ENCODE measurements at places on chromosomes 3 and 15. TPM values are rescaled to one million over a fixed set of nuclear protein-coding genes. Genes with fewer than 3 reads are reported as not detected.

- peak overlapping the region; percentile 98 for H3K4me3 ChIP-seq
- peaks cover 8% of the 10 kb centered on the region for H3K27me3 ChIP-seq
- H3K36me3 ChIP-seq, result peaks cover 10% of the 10 kb centered on the region
- H3K27ac ChIP-seq, result no peak overlapping the region
Measured at GRCh38 chr15:74543043-74543422, 2.0 kb downstream of the ARID3B start.

Gene FBXL22
- total RNA-seq, result 0.31 TPM

- H3K27ac ChIP-seq, result no peak overlapping the region
- H3K4me3 ChIP-seq, result no peak overlapping the region
- H3K36me3 ChIP-seq, result no peaks in the 10 kb centered on the region
- no peak for DNase-seq
- peaks cover 4% of the 10 kb centered on the region for H3K4me1 ChIP-seq
Measured at GRCh38 chr3:156311930-156312329, 191.6 kb downstream of the KCNAB1 start.

Gene CYP1A2
- not detected for total RNA-seq

- H3K4me1 ChIP-seq, result no peaks in the 10 kb centered on the region
- H3K36me3 ChIP-seq, result no peaks in the 10 kb centered on the region
- no peaks in the 10 kb centered on the region for H3K27me3 ChIP-seq
- no peak overlapping the region for H3K27ac ChIP-seq
- no peak for DNase-seq
- no peak overlapping the region for H3K4me3 ChIP-seq
Measured at GRCh38 chr3:105598042-105598796, 231.5 kb downstream of the ALCAM start.

DNA sequence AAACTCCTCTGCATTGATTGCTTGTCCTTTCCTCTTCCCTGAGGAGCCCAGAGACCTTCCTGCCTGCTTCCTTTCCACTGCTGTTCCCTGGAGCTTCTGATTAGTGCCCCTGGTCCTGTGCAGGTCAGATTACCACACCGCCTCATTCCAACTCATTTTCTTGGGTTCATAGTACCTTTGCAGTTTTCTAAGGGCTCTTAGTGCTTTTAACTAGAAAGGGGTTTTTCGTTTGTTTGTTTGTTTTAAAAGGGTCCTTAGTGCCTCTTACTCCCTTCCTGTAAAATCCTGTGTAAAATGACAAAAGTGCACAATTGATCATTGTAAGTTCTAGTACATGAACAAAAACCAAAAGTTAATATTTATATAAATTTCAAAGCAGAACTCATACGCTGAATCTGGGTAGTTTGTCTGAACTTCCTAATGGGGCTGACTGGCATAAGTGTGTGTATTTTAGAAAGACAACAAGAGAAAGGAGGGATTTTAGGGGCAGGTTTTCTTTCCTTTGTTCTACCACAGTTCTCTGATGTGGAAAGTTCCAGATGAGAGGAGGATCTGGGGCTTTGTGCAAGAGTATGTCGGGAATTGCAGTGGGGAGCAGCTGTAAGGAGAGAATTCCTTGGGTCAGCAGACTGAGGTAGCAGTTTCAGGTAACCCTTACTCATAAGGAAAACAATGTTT lies 30.6 kb downstream of the SNRK start:
- H3K4me3 ChIP-seq, result peak overlapping the region; percentile 53
- peaks cover 39% of the 10 kb centered on the region for H3K36me3 ChIP-seq
- peak overlapping the region; percentile 86 for H3K27ac ChIP-seq
- H3K27me3 ChIP-seq, result peaks cover 10% of the 10 kb centered on the region
- DNase-seq, result no peak

- H3K4me3 ChIP-seq, result no peak overlapping the region
- H3K27me3 ChIP-seq, result no peaks in the 10 kb centered on the region
- DNase-seq, result no peak
- H3K4me1 ChIP-seq, result peaks cover 3% of the 10 kb centered on the region
Measured at GRCh38 chr3:155611456-155611855, 133.4 kb downstream of the PLCH1 start.

GRCh38 chr15:40340740-40341400 lies at the start of gene CCDC9B:
Gene CCDC9B, minus strand, starts transcription at chr15:40340939. Its CDS starts 120 bp downstream, at chr15:40340819.
- H3K27ac ChIP-seq, result peak within 1 kb of the TSS; percentile 42
- H3K4me3 ChIP-seq, result peak within 1 kb of the TSS; percentile 77
- no peaks in the 10 kb centered on the region for H3K36me3 ChIP-seq
- peaks cover 17% of the 10 kb centered on the region for H3K4me1 ChIP-seq

GRCh38 chr15:25790000-25790660 lies 73.0 kb downstream of the ATP10A start:
- H3K36me3 ChIP-seq, result no peaks in the 10 kb centered on the region
- no peaks in the 10 kb centered on the region for H3K4me1 ChIP-seq
- no peak overlapping the region for H3K4me3 ChIP-seq
- no peaks in the 10 kb centered on the region for H3K27me3 ChIP-seq
- DNase-seq, result no peak

GRCh38 chr15:38424101-38424552 lies 29.8 kb upstream of the FAM98B start:
- no peaks in the 10 kb centered on the region for H3K36me3 ChIP-seq
- no peak overlapping the region for H3K4me3 ChIP-seq
- no peaks in the 10 kb centered on the region for H3K4me1 ChIP-seq
- H3K27ac ChIP-seq, result no peak overlapping the region
- H3K27me3 ChIP-seq, result peaks cover 2% of the 10 kb centered on the region

Gene PIERCE2
- 1.4 TPM for total RNA-seq

GRCh38 chr15:64236156-64236894 lies 73.5 kb upstream of the PPIB start:
- H3K36me3 ChIP-seq, result no peaks in the 10 kb centered on the region
- H3K27me3 ChIP-seq, result no peaks in the 10 kb centered on the region
- H3K4me1 ChIP-seq, result no peaks in the 10 kb centered on the region
- DNase-seq, result no peak

Gene SCN11A
- 0.69 TPM for total RNA-seq

DNA sequence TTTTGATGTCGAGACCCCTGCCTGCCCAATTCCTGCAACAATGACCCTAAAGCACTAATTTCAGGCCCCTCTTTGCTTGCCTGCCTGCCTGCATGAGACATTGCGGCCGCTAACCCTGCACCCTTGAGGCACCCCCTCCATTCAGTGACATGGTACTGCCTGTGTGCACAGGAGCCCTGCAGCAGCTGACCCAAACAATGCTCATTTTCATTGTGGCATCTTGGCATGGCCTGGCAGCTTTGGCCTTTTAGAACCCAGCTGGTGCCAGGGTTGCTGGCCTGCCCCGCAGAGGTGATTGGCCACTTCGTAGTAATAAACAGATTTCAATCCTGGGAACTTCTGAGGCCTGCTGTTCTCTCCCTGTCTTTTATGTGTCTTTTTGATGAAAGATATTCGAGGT lies 33.8 kb downstream of the SLCO3A1 start:
- H3K27ac ChIP-seq, result no peak overlapping the region
- H3K27me3 ChIP-seq, result no peaks in the 10 kb centered on the region
- H3K36me3 ChIP-seq, result no peaks in the 10 kb centered on the region
- no peak overlapping the region for H3K4me3 ChIP-seq

GRCh38 chr15:86877171-86877631 lies 797.5 kb downstream of the AGBL1 start:
- H3K4me3 ChIP-seq, result no peak overlapping the region
- H3K36me3 ChIP-seq, result no peaks in the 10 kb centered on the region
- H3K27ac ChIP-seq, result no peak overlapping the region
- DNase-seq, result no peak
- peaks cover 14% of the 10 kb centered on the region for H3K4me1 ChIP-seq

GRCh38 chr3:51350751-51351150 lies 34.3 kb upstream of the MANF start:
- no peak overlapping the region for H3K4me3 ChIP-seq
- H3K27me3 ChIP-seq, result no peaks in the 10 kb centered on the region
- H3K4me1 ChIP-seq, result no peaks in the 10 kb centered on the region

DNA sequence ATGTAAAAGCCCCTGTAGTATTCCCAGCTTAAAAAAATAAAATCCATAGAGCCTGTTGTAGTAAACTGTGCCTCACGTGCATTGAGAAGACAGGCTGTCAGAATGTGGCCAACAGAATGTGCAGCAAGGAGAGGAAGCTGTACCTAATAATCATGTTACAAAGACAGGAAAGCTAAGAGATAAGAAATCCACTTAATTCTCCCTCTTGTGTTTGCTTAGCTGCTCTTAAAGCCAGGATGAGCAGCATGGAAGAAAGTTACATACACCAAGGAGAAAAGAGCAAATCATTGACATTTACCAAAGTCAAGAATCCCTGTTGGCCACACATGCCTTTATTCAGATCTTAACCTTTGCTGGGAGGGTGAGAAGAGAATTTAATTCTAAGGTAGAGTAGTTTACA lies 85.9 kb downstream of the TNIK start:
- H3K27ac ChIP-seq, result no peak overlapping the region
- no peaks in the 10 kb centered on the region for H3K36me3 ChIP-seq
- no peak overlapping the region for H3K4me3 ChIP-seq

DNA sequence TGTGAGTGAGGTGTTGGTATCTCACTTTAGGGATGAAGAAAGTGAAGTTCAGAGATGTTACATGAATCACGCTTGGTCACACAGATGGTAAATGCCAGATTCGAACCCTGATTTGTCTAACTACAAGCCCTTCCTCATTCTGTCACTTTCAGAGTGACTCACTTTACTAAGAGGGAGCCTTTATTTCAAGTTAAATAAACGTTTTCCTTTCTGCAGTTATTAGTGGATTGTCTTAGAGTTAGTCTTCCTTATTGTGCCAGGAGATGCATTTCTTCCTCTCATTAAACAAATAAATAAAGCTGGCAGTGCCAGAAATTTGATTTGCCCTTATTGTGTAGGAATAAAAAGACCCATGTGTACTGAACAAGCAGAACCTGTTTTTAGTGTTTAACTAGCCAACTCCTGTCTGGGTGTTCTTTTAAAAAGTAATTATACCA lies 162.5 kb downstream of the AKAP13 start:
- no peak overlapping the region for H3K27ac ChIP-seq
- H3K36me3 ChIP-seq, result no peaks in the 10 kb centered on the region
- peaks cover 2% of the 10 kb centered on the region for H3K27me3 ChIP-seq
- no peak overlapping the region for H3K4me3 ChIP-seq
- no peak for DNase-seq

GRCh38 chr3:30741889-30742288 lies 135.5 kb downstream of the TGFBR2 start:
- peaks cover 18% of the 10 kb centered on the region for H3K4me1 ChIP-seq
- H3K4me3 ChIP-seq, result no peak overlapping the region
- peaks cover 2% of the 10 kb centered on the region for H3K27me3 ChIP-seq
- H3K27ac ChIP-seq, result no peak overlapping the region
- H3K36me3 ChIP-seq, result no peaks in the 10 kb centered on the region
- DNase-seq, result no peak

DNA sequence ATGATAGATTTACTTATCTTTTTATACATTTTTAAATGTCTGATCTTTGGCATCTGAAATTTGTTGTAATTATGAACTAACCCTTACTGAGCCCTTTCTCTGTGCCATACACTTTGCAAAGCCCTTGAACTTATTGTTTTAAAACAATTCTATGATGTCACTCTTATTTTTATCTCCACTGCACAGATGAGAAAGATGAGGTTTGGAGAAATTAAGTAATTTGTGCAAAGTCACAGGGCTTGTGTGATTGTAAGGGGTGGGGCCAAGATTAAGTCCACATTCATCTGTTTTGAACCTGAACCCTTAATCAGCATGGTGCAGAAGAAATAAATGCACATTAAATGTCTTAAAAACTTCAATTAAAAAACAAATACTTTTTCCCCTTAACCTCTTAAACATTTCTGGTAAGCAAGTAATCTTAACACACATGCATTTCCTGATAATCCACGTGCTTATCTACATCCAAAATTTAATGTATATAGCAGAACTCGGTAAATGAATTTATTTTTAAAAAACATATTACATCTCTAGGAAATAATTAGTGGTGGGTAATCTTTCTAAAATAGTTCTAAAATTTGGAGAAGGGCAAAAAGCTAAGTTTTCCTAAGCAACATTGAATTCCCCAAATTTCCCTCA lies 189.8 kb upstream of the TBC1D5 start:
- H3K4me1 ChIP-seq, result peaks cover 30% of the 10 kb centered on the region
- H3K36me3 ChIP-seq, result no peaks in the 10 kb centered on the region
- no peak overlapping the region for H3K27ac ChIP-seq
- peaks cover 4% of the 10 kb centered on the region for H3K27me3 ChIP-seq

- no peak overlapping the region for H3K4me3 ChIP-seq
- H3K27me3 ChIP-seq, result peaks cover 1% of the 10 kb centered on the region
- peaks cover 2% of the 10 kb centered on the region for H3K4me1 ChIP-seq
- H3K27ac ChIP-seq, result no peak overlapping the region
- peaks cover 6% of the 10 kb centered on the region for H3K36me3 ChIP-seq
Measured at GRCh38 chr3:139199421-139200010, 144.3 kb upstream of the MRPS22 start.

DNA sequence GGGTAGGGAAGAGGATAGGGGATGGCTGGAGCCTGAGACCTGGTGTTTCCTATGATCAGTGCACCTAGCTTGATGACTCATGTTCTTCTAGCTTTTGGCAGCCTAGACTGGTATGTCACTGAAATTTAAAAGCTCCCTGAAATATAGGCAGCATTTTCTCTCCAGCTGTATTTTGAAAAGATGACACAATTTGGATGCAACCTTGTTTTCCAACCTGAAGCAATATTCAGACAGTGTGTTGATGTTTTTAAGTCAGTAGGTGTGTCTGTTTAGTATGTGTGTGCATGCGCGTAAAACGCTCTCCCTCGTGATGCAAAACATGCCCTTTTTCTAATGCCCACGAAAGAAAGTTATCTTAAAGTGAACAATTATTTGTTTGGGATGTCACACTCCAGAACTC lies 58.5 kb downstream of the RPL22L1 start:
- peaks cover 20% of the 10 kb centered on the region for H3K4me1 ChIP-seq
- no peak overlapping the region for H3K4me3 ChIP-seq
- no peaks in the 10 kb centered on the region for H3K36me3 ChIP-seq
- H3K27me3 ChIP-seq, result peaks cover 6% of the 10 kb centered on the region
- no peak for DNase-seq

- no peaks in the 10 kb centered on the region for H3K36me3 ChIP-seq
- no peak overlapping the region for H3K4me3 ChIP-seq
- H3K27me3 ChIP-seq, result no peaks in the 10 kb centered on the region
- H3K4me1 ChIP-seq, result peaks cover 11% of the 10 kb centered on the region
- no peak for DNase-seq
Measured at GRCh38 chr3:182711261-182711683, 82.0 kb upstream of the ATP11B start.

DNA sequence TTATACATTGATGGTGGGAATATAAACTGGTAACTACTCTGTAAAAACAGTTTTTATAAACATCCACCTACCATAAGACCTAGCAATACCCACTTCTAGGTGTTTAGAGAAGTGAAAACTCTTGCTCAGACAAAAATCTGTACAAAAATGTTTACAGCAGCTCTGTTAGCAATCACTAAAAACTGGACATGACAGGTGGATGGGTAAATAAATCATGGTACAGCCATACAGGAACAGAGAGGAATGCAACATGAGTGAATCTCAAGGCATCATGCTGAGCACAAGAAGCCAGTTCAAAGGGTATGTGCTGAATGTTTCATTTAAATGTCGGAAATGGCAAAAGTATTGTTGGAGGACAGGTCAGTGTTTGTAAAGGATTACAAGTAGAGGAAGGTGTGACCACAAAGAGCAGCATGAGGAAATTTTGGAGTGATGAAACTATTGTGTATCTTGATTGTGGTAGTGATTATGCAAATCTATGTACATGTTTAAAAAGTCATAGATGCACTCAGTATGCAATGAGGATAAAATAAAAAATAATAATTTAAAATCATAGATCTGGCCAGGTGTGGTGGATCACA lies 2.8 kb upstream of the RNU5A-1 start:
- no peaks in the 10 kb centered on the region for H3K27me3 ChIP-seq
- no peak overlapping the region for H3K4me3 ChIP-seq
- no peak for DNase-seq
- H3K36me3 ChIP-seq, result no peaks in the 10 kb centered on the region
- H3K4me1 ChIP-seq, result peaks cover 6% of the 10 kb centered on the region
